Stimulated activated CD4-positive, alpha-beta T cell treated with anti-CD3 and anti-CD28 coated beads, Interleukin-4, amount 100 ng/mL, for 48 hours (primary cell): ENCODE measurements at places on chromosomes 2 and 18.

DNA sequence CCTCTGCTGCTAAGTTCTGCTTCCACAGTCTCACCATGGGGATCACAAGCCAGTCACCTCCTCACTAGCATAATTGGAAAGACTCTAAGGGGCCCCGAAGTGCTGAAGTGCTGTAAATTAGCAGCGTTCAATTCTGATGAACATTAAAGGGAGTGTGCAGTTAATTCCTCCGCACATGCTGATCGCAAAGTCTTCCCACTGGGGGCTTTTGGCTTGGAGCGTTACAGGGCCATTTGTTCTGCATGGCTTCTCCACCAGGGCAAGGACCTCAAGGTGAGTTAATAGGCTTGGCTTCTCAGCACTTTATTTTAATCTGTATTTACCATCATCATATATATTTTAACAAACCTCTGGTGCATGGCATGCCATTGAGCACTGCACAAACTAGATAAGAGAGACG lies 216.3 kb upstream of the PARD3B start:
- DNase-seq, result no peak

GRCh38 chr2:10493634-10494281 lies 45.6 kb upstream of the ODC1 start:
- DNase-seq, result peak; percentile 77

- DNase-seq, result no peak
These were observed 2.3 kb upstream of the PSD4 start for GRCh38 chr2:113171334-113172075.

DNA sequence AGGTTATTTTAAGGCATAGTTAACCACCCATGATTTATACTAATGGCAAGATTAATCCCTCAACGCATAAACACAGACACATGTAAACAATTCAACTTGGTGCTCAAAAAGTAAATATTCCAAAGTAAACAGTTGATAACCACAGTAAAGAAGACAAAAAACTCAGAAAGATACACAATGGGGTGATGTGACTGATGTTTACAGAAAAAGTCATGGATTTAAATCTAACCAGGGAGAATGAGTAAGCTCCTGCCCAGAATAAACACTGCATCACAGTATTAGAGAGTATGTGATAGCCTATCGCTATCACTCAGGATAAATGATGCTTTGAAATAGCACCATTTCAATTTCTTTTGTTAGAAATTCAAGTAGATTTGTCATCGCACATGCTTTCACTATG lies 49.3 kb downstream of the HIBCH start:
- no peak for DNase-seq

DNA sequence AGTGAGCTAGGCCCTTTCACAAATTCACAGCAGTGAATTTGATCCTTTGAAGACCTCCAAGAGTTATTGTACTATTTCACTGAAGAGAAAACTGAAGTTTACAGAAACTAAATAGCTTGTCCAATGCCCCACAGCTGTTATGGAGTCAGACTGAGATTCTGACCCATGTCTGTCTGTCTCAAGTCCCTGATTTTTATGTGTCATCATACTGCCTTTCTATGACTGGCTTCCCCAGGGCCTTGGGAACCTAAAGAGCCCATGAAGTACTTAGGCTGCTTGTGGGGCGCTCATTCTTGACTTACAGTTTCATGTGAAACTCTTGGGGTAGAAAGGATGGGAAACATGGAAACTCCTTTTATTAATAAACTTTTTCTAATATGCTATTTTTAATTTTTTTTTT lies 107.7 kb downstream of the ATL2 start:
- no peak for DNase-seq

DNA sequence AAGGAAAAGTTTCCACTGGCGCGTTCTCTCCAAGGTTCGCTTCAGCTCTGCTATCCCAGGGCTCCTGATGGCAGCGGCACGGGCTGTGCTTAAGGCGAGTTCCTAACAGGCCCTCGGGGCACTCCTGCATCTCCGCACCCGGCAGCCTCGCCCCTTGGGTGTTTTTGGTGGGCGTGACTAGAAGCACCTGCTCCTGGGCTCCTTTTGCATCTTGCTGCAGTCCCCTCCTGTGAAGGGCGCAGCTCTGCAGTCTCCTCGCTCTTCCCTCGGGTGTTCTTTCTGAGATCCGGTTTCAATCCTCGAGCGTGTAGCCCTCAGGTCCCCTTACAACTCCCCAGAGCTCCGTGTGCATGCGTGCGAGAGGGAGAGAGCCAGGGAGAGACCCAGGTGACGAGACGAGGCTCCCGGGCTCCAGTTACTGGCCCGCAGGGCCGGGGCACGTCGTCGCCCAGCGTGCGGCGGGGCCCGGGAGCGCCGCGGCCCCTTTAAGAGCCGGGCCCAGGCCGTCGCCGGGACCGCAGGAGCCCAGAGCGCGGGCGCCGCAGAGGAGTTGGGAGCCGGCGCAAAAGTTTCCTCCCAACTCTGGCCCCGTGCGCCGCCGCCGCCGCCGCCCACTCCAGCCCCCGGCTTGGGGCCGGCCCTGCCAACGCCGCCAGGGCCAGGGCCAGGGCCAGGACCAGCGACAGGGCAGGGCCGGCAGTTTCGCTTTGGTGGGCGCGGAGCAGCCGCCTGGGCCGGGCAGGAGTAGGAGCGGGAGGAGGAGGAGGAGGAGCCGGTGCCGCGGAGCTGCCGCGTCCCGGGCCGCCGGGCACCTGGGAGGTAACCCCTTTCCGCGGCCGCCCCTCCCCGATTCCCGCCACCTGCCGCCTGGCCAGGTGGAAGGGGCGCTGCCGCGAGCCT lies at the start of gene PARD3B:
PARD3B (plus strand) TSS at position 515 of the 900 bp plus-strand sequence. CDS start 525 bp downstream, outside the sequence.
- DNase-seq, result peak; percentile 19

DNA sequence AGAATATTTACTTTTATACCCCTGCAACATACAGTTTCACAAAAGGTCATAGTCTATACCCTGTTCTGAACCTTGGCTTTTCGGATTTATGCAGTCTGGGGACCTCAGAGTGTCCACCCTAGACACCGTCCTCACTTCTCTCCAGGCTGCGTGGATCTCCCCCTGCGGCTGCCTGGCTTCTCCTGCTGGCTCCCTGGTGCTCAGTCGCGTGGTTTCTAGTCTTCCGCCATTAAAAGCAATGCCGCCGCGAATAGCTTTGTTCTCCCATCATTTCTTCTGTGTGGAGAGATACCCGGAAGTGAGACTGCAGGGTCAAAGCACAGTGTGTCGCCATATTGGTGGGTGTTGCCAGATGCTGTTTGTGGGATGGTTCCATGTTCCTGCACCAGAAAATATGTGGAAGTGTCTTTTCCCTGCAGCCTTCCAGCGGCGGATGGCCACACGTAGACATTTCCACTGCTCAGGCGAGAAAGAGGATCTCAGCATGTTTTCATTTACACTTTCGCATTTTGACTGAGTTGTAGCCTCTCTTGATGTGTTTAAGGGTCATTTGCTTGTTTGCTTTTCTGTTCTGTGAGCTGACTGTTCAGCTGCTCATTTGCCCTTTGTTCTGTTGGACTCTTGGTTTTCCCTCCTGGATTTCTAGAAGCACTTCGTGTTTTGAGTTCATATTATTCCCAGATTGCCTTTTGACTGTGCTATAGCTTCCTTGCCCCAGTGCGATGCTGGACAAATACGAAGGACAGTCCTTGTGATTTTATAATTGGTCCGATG lies 22.9 kb upstream of the ASB1 start:
- DNase-seq, result no peak

DNA sequence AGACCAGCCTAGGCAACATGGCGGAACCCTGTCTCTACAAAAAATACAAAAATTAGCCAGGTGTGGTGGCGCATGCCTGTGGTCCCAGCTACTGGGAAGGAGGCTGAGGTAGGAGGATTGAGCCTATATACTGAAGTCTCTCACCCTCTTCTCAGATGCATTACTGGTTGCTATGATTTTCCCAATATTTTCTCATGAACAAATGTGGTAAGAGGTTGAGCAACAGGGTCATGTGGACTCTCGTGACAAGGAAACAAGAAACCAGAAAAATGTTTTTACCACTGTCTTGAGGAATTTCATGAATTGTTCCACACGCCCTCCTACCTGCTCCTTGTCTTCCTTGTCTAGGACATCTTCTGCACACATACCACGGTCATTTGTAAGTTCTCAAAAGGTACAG lies 12.4 kb downstream of the LMAN2L start:
- no peak for DNase-seq

DNA sequence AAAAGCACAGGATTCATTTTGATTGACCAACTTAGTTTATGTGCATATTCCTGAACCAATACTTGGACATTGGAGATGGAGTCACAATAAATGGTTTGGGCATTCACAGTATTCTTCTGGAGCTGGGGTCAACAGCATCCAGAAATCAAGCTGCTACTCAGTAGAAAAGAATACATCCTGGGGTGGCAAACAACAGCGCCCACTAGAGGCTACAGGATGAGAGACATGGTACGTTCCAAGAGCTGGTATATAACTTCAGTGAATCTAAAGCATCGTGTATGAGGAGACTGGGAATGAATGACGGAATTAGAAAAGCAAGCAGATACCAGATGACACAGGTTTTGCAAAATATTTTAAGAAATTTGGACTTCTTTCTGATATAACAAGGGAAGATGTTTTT lies 142.9 kb upstream of the FIGN start:
- DNase-seq, result no peak

DNA sequence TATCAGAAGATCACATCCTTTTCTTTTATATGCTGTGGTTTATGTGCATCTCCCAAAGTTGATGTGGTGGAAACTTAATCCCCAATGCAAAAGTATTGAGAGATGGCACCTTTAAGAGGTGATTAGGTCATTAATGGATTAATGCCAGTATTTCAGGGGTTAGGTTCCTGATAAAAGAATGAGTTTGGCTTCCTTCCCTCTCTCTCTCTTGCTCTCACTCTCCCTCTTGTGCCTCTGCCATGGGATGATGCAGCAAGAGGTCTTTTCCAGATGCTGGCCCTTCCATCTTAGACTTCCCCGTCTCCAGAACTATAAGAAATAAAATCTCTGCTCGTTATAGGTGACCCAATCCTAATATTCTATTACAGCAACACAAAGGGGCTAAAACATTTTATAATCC lies 85.0 kb downstream of the TTC27 start:
- DNase-seq, result no peak

DNA sequence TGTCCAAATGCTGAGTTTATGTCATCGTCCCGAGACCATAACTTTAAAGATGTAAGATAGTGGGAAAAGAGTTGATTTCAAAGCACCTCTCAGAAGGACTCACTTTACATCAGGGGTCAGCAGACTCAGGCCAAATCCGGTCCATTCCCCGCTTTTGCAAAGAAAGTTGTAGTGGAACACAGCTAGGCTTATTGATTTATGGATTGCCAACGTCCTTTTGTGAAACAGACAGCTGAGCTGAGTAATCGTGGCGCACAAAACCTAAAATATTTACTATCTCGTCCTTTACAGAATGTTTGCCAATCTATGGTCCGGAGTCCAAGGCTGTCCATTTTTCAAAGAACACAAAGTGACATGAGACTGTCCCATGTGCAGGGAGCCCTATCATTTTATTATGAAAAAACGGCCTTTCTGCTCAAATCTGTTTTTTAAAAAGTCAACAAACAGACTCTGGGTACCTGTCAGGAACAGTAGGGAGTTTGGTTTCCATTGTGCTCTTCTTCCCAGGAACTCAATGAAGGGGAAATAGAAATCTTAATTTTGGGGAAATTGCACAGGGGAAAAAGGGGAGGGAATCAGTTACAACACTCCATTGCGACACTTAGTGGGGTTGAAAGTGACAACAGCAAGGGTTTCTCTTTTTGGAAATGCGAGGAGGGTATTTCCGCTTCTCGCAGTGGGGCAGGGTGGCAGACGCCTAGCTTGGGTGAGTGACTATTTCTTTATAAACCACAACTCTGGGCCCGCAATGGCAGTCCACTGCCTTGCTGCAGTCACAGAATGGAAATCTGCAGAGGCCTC lies at the start of gene IL1RN:
IL1RN (plus strand) TSS at position 754 of the 801 bp plus-strand sequence; CDS start at position 781, 27 bp downstream.
- DNase-seq, result no peak

DNA sequence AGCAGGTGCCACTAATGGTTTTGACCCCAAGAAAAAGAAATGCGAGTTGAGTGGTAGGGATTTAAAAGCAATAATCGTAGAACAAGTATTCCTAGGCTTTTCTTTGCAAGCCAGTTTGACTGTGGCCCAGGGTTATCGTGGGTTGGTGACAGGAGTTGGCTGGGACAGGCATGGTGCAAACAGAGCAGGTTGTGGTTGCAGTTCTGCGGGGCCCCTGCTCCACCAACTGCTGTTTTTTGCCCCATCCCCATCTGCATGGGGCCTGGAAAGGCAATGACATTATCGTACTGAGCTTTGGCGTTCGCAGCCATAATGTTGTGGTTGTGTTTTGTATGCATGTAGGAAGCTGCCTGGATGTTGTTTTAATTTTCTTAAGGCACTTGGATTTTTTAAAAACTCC lies 274.0 kb downstream of the TSN start:
- DNase-seq, result no peak

- DNase-seq, result no peak
These were observed 22.7 kb downstream of the BCL11A start for GRCh38 chr2:60530660-60531281.

- DNase-seq, result no peak
These were observed 15.5 kb downstream of the SLC25A12 start for GRCh38 chr2:171878481-171878993.

DNA sequence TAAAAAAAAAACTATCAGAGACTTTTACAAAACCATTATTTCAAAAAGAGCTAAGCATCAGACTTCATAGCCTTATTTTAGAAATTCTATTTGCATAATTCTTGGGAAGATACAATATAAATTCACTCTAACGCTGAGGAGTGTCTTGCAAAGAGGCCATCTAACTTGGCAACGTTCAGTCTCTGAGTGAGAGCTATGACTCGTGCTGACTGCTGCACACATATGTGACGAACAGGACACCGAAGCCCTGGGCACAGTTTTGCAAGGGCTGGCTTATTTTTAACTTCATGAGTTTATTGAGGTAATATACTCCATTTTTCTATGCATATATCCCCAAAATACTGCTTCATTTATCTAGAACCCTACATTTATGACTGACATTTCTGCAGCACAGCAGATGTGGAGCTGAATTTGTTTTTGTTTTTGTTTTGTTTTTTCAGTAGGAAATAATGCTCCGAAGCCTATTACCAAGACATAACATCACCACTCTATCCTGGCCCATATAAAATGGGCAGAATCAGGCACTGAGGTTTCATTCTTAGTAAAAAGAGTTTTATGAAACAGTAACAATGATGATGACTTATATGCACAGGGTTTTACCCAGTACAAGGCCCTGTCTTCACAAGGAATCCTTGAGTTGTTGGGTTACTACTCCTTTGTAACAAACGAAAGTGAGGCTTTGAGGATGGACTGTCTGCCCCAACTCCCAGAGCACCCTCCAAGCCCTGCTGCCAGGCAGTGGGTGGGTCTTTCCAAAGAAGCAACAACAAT lies 68.3 kb downstream of the CRACDL start:
- no peak for DNase-seq

DNA sequence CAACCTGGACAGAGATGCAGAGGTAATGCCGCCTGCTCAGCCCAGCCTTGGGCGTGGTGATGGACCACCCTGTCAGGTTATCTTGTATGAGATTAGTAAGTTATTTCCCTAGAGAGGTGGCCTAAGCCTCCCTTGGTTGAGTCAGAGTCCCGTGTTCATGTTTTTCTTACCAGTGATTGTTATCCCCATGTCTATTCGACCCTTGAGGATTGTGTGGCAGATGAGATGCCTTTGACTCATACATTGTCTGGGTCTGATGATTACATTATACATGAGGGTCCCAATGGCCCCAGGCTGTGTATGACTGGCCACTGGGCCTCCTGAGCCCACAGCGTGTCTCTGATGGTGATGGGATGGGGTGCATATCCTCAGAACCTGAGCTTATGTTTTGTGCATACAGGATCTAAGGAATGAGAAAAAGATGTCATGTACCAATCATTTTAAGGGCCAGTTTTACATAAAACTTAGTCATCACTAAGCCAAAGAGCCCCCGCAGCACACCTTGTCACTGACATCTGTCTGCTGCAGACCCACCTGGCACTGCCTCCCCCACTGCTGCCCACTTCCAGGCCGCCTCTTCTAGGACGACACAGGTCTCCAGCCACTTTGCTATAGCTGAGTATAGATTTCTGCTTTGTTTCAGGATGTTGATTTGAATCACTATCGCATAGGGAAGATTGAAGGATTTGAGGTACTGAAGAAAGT lies 7.7 kb downstream of the PPP1R7 start:
- no peak for DNase-seq
